ENCODE measurements at places on chromosomes 13 and 19.

DNA sequence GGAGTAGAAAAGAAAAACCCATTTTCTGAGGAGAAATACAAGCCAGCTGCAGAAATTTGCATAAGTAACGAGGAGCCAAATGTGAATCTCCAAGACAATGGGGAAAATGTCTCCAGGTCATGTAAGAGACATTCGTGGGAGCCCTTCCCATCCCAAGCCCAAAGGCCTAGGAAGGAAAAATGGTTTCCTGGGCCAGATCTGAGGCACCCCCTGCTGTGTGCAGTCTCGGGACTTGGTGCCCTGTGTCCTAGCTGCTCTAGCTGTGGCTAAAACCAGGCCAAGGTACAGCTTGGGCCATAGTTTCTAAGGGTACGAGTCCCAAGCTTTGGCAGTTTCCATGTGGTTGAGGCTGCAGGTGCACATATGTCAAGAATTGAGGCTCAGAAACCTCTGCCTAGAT is 444.9 kb downstream of the PCDH20 start:
- no peak for DNase-seq

DNA sequence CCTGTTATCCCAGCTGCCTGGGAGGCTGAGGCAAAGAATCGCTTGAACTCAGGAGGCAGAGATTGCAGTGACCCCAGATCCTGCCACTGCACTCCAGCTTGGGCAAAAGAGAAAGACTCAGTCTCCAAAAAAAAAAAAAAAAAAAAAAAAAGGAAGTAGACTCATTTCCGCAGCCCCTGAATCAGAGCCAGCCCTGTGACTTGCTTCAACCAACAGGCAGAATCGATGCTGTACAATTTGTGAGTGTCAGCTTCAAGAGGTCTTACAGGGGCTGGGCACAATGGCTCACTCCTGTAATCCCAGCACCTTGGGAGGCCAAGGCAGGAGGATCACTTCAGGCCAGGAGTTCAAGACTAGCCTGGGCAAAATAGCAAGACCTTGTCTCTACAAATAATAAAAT is 12.8 kb downstream of the ANKRD27 start:
- DNase-seq: no peak

DNA sequence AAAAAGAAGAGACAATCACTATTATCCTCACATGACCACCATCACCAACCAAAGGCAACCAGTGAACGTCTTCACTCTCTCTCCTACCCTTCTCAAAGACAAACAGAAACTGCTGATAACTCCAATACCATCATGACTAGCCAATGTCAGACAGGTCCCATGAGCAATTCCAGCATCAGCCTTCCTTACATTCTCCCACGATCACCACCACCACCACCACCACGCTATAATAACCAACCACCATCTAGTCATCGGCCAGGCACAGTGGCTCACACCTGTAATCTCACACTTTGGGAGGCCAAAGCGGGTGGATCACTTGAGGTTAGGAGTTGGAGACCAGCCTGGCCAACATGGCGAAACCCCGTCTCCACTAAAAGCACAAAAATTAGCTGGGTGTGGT is 3.9 kb downstream of the MYO1F start:
- DNase-seq: no peak

- no peak for DNase-seq
Measured at GRCh38 chr19:8452446-8453123, 7.8 kb downstream of the HNRNPM start.

DNA sequence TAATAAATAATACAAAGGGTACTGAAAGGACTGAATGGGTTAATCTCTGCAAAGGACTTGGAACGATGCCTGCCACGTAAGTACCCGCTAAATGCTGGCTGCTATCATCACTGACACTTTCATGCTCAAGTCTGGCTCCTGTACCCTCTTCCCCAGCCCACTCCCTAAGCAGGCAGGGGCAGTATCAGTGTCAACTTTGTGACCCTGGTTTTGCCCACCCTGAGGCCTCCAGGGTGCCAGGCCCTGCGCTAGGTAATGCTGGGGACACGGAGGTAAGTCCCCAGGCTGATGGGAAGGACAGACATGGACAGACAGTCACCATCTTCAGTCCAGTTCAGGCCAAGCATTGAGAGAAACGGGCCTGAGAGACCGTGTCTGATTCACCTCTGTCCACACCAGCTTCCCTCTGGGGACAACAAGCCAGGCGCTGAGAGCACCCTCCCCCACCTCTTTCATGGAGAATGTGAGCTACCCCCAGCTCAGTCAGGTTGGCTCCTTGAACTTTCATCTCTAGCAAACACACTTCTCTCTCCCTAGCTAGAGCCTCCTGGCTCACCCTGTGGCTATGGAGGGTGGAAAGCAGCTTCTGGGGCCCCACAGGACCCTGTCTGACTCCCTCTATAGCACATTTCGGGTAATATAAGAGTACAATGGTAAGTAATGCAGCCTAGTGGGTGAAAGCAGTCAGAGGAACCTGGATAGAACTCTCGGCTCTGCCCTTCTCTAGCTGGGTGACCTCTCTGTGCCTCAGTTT is 800 bp downstream of the ETFB start:
- no peak for DNase-seq

- DNase-seq: no peak
Measured at GRCh38 chr13:93745884-93746283, 519.3 kb downstream of the GPC6 start.

Measured in cerebellar nuclear complex (tissue), 1 donor.